ENCODE measurements at places on chromosomes 5 and 9.

DNA sequence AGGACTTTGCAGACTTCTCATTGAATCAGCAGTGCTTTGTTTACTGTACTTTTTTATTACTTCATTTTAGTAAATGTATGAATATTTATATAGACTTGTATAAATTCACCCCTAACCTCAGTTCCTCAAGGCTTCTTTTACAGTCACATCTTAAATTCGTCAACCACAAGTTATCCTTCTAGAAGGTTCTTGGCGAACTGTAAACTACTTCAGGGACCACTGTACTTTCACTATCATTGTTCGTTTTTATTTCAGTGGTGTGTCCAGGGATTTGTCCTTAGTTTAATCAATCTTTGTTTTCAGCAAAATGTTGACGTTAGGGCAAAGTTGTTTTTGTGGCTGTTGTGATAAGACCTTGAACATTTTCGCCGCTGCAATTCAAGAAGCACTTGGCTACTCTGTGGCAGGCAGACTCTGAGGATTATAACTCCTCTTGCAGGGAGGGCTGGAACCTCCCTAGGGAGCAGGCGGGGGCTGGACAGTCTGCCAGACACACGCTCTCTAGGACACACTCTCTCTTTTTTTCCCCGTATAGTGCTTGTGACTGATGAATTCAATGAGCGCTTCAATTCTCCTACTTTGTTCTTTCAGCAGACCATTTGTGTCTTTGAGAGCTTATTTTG lies 252.8 kb downstream of the FBXL7 start:
- no peak for DNase-seq

DNA sequence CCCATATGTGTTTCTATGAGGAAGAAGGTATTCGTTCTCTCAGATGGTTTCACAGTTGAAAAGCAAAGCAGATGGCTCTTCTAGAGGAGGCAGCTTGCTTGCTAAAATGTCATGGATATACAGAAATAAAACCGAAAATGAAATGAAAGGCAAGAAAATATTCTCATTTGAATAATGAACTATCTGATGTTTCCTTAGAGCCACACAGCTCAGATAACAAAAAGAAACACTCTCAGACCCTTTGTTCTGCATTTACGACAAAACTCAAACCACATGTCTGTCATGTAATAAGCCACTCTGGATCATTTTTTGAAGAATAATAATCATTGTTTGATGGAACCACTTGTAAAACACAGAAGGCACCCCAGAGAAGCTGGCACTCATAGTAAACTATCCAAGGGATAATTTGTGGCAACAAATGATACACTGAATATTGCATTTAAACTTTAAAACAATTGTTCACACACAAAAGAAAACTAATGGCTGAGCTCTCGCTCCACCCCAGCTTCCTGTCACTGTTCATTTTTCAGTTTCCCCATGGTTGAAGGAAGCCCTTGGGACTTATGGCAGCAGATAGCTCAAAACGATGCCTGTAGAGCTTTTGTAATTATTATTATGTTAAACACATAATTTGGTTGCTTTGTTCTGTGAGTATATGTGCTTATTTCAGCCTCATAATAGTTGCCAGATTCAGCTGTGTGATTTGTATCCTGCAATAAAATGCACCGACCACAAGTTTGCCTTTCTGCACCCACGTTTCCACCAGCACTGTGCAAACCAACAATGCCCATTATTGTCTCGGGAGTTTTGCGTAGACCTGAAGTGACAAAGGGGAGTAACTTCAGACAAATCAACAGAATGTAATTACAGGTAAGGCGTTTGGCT lies 256.0 kb downstream of the TMEM167A start:
- no peak for DNase-seq

GRCh38 chr5:102778478-102778877 lies 23.4 kb downstream of the PAM start:
- DNase-seq: no peak

GRCh38 chr9:4097515-4097914 lies 202.4 kb downstream of the GLIS3 start:
- no peak for DNase-seq

DNA sequence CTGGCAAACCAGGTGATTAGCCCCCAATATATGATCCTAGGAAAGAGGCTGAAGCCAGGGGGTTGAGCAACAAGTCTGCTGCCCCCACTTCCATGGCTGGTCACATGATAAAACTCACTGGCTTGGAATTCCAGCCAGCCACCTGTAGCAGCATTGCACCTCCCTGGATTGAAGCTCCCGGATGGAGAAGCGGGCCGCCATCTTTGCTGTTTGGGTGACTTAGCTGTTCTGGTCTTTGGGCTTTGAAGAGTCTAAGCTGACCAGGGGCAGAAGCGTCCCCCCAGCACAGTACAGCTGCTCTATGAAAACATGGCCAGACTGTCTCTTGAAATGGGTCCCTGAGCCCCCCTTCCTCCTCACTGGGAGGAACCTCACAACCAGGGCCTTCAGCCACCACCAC lies 610.2 kb downstream of the ANXA1 start:
- DNase-seq: no peak

- DNase-seq: no peak
Measured at GRCh38 chr9:81321551-81321950, 367.8 kb downstream of the TLE1 start.

- no peak for DNase-seq
Measured at GRCh38 chr5:148583421-148583965, 70.8 kb downstream of the HTR4 start.

GRCh38 chr5:124908581-124909451 lies 162.4 kb upstream of the ZNF608 start:
- no peak for DNase-seq

GRCh38 chr5:79636981-79637733 lies 24.9 kb downstream of the TENT2 start:
- DNase-seq: no peak

- DNase-seq: no peak
Measured at GRCh38 chr5:151414536-151414935, 32.9 kb upstream of the SLC36A1 start.

GRCh38 chr5:135978212-135978631 lies 23.4 kb upstream of the LECT2 start:
- DNase-seq: no peak

DNA sequence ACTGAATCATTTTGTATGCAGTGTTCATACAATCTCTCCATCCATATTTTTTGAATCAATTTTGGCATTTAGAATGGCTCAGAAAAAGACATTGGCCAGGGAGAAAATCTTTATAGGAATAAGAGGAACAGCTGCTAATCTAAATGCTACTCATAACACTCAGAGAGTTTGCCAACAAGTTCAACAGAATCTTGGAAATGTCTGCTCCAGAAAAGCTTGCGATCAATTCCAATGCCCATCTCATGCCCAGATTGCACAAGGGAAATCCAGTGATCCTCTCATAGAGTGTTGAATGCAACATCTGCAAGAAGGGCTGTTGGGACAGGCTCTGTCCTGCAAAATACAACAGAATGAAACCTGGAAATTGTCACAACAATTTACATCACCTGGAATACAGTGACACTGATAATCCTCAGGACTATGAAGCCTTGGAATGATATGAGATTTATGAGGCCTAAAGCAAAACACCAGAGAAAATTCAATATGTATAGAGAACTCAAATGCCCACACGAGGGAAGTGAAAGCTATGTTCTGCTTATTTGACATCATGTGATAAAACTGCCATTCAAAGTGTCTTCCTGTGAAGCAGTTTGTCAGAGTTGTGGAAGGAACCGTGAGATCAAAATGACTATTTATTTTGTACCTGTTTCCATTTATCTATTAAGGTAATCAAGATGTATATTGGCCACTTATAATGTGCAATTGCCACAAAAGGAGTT lies 190.1 kb downstream of the PARP8 start:
- no peak for DNase-seq

DNA sequence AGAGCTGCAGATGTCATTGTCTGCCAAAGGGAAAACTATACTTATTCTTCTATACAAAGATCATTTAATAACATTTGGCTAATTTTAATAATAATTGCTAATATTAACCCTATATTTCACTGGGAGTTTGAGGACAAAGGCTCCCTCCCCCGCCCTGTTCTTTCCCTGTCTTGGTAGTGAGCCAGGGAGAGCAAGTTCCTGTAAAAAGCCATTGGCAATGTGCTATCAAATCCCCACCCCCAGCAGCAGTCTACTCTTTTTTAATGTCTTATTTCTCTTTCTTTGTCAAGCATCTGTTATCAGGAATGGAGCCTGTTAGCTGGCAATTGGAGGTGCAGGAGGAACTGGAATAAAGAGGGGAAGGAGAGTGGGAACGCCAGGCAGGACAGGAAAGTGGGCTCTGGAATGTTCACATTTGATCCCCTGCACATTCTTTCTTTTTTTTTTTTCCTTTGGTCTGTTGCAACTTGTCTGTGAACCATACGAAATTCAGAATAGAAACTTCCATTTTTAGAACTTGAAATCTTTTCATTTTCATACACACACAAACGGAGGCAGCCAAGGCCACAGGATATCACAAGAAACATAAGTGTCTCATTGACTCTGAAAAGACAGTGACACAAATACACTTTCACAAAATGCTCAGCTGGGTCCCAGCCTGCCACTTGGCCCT lies 664.8 kb upstream of the ZNF608 start:
- no peak for DNase-seq

DNA sequence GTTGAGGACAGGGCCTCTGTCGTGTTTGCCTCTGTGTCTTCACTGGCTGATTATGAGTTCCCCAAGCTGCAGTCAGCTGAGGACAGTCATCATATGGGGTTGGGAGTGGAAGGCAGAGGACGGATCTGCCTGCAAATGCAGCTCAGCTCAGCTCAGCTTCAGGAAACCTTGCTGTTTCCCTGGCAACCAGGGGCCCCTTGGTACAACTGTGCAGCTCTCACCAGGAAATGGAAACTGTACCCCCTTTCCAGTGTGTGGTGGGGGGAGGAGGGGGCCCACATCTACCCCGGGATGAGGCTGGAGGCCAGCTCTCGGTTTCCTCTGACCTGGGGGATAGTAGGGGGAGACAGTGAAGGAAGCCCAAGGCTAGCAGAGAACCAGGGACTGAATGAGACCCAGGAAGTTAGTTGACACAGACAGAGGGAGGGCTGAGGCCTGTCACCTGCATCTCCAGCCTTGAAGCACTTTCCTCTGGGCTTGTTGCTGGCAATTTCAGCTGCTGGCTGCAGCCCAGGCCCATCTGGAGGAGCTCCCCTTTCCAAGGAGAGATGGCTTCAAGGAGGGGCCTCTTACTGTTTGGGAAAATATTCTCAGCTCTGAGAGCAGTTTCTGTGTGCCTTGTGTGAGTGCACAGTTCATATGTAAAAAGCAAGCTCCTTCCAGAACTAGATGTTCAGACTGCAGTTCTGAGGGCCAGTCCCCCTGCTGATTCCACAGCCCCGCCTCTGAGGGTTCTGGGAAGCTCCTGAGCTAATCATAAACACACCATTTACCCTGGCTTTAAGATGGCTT lies 6.9 kb downstream of the ANXA6 start:
- DNase-seq: no peak
